ENCODE measurements at places on chromosomes 2 and 18. TPM values are rescaled to one million over a fixed set of nuclear protein-coding genes. Genes with fewer than 3 reads are reported as not detected.

DNA sequence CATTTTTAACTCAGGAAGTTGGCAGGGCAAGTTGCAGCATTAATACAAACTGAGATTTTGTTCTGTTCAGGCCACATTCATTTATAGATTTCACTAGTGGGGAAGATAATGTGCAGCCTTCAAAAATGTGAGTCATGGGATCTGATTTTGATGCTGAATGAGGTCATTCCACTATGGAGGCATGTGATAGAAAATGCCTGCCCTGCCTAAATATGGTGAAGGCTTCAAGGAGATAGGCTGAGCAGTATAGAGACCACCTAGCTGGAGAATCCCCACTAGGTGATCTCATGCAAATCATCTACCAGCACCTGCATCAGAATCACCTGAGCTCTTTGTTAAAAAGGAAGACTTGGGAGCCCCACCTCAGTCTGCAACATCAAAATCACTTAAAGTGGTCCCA is 43.7 kb downstream of the PAX3 start:
- DNase-seq: no peak

DNA sequence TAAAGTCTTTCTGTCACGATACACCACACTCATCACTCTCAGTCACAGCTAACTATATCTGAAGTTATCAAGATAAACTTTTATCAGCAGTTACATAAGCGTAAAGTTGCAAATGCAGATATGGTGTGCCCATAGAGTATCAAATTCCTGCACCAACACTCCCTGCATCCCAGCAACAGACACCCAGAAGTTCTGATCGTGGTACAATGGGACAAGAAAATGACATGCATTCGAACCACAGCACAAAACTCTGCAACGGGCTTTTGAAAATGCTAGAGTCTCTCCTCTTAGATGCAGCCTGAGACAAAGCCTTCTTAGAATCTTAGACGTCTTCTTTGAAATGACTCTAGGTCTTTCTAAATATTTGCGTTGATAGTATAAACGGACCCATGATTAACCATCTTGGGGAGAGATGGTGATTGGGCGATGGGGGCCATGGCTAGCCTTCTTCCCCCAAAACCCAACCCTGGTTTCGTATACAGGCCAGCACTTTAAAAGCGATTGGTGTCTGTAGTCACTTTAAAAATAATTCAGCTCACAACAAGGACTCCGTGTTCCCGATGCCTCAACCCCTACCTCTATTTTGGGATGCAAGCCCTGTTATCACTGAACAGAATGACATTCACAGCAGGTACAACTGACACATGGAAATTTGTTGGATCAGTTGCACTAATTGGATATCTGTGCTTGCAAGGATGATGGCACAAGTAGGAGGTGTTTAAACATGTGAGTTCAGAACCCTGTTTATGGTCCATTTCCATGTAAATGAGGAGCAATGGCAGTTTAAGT is 286.6 kb downstream of the MYT1L start:
- DNase-seq: no peak

DNA sequence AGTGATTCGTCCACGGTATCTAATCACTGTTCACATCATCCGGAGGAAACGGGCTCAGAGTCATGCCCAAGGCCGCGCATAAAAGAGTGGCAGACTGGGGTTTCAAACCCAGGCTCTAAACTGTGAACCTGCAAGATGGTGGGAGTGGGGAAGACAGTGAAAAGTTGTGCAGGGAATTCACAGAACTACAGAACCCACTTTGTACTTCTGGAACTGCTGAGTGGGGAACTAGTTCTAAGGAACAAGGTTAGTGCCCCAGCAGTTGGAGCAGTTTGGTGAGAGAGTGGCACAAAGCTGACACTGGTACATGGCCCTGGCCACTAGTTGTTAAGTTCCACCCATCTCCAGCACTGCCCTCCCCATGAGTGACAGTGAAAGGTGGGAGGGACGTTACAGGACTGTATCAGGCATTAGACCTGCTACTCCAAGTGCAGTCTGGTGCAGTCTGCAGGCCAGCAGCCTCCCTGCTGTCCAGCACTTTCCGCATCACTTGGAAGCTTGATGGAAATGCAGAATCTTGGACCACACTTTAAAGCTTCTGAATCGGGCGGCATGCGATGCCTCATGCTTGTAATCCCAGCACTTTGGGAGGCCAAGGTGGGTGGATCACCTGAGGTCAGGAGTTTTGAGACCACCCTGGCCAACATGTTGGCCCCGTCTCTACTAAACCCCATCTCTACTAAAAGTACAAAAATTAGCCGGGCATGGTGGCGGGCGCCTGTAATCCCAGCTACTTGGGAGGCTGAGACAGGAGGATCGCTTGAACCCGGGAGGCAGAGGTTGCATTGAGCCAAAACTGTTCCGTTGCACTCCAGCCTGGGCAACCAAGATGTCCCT is 47.3 kb downstream of the C2orf42 start:
- peak; percentile 40 for DNase-seq

DNA sequence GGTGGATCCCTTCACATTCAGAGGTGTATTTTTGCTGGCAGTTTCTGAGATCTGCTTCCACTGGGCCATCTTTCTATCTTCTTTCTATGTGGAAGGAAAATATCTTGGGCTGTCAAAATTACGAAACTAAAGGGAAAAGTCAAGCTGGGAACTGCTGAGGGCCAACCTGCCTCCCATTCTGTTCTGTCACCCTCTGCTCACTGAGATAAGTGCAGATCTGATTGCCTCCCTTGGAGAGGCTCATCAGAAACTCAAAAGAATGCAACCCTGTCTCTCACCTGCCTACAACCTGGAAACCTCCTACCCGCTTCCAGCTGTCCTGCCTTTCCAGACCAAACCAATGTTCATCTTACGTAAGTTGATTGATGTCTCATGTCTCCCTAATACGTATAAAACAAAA is 26.5 kb downstream of the RAX start:
- no peak for DNase-seq

DNA sequence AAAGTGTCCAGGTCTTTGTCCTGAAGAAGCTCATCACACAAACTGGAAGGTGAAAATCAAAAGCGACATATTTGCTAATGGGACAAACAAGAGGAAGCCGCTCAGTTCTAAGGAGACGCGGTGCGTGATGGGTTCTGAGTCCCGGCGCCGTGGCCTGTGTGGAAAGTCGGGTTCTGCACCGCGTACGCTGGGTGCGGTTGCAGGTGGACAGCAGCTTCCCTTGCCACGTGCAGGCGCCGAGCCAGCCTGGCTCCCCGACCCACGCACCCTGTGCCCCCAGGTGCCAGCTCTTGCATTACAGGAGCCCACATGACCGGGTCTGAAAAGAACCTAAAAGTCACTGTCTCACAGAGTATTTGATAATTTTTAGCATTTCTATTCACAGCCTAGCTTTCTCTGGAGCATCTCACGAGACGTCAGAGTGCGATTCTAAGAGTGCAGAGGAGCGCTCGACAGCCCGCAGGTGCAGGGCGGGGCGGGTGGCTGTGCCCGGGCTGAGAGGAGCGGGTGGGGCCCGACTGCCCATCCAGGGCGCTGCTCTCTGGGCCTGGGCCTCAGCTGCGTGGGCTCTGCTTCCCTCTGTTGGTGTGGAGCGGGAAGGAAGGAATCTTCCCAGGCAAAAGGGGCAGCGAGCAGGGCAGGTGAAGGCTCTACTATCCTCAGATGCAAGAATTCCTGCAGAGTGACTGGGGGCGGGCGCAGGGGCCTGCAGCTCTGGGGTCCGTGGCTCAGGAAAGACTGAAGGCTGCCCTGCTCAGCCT is 39.4 kb downstream of the MYT1L start:
- DNase-seq: no peak

The IL36B gene
- not detected for total RNA-seq

The TCF23 gene
- not detected for total RNA-seq

GRCh38 chr2:24054366-24055010 is 4.9 kb downstream of the FKBP1B start:
- no peak for DNase-seq

The SAG gene
- not detected for total RNA-seq

DNA sequence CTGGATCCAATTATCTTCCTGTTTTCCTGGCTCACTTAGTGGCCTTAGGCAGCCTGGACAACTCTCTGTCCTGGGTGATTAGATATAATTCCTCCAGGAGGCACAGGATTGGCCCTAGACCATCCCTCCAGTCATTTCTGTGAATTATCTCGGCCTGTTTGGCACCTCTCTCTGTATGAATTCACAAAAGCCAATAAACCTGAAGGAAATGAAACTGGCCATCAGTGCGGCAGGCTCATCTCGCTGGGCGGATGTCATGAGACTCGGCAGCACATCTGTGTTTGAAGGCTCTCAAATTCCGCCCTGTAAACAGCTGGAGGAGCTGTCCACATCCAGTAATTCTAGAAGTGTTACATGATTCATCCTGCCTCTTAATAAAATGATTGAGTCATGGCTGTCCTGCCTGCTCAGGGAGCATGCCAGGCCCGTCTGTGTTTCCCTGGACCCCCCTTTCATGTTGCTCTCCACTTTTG is 38.6 kb downstream of the ACOXL start:
- no peak for DNase-seq

DNA sequence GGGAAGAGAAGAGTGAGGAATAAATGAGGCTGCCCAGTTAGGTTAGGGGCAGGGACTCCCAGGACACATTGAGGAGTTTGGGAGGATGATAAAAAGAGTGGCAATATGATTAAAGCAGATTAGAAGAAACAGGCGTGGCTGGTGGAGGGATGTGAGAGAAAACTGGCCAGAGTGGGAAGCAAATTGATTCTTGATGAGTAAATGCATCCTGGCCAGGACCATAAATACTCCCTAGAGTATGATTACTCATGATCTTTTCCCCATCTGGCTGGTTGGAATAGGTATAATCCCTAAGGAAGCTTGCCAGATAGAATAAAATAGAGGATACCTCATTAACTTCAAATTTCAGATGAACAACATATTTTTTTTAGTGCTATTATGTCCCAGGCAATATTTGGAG is 21.5 kb upstream of the DAW1 start:
- no peak for DNase-seq

The SERPINB10 gene
- not detected for total RNA-seq

DNA sequence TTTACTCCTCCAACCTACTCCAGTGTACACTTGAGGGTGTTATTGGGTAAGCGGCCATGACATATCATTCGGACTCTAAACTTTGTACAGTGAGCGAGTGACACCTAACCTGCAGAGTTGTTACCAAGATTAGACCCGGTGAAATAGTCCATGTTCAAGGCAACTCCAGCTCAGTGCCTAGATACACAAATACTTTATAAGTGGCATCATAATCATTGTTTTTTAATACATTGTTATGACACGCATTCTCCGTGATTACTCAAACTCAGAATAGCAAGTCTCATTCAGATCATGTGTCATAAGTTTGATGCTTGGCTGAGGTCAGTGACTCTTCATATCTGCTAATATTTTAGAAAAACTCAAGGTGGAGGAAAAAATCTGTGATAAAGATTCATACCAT is 597.8 kb downstream of the DCC start:
- no peak for DNase-seq

DNA sequence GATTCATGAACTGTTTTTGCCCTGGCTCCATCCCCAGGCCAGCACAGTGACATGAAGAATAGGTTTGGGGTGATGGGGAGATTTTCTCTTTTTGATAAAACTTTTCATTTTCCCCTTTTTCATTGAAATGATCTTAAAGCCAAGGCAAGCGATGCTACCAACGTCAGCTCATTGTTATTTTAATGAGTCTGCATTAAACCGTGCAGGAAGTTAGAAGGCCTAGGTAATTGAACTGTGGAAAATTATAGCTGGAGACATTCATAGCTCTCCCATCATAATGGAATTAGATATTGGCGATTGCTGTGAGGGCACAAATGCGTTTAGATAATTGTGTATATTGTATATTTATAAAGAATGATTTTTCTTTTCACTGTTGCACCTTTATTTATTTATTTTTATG is 33.2 kb downstream of the SMARCAL1 start:
- no peak for DNase-seq

- no peak for DNase-seq
Observed at GRCh38 chr2:67032076-67032475, 365.1 kb upstream of the ETAA1 start.

- no peak for DNase-seq
Observed at GRCh38 chr18:13243363-13243762, 24.8 kb downstream of the LDLRAD4 start.

The DUSP2 gene
- total RNA-seq: 214 TPM

- DNase-seq: no peak
Observed at GRCh38 chr2:191245869-191246531, 796 bp downstream of the MYO1B start.

GRCh38 chr2:128361376-128362131 is 42.9 kb upstream of the HS6ST1 start:
- no peak for DNase-seq

The GAD1 gene
- total RNA-seq: 0.55 TPM

GRCh38 chr2:208025814-208026184 is 472 bp upstream of the PLEKHM3 start:
- no peak for DNase-seq

- DNase-seq: no peak
Observed at GRCh38 chr2:157843081-157843480, 33.0 kb downstream of the ACVR1 start.

GRCh38 chr2:241601841-241602240 is 35.1 kb downstream of the THAP4 start:
- DNase-seq: no peak

The SFT2D3 gene
- 4.6 TPM for total RNA-seq

The CPO gene
- not detected for total RNA-seq

DNA sequence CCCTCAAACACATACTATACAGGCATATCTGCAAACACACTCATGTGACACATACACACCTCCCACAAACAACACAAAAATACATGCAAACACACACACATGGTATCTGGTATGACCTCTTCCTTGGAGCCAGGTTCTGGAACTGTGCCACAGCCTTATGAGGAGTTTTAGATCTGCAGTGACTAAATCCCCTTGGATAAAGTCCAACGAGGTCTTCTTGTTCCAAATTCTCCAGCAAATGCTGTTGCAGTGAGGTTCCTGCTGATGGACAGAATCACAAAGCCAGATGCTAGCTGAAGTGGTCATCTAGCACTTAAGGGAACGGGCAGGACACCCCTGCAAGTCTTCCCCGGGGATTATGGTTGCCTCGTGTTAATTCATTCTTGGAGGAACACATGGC is 54.5 kb upstream of the DAPL1 start:
- no peak for DNase-seq

The TFCP2L1 gene
- 0.11 TPM for total RNA-seq

The FAM110C gene
- 0.44 TPM for total RNA-seq

The FHOD3 gene
- total RNA-seq: not detected

- DNase-seq: no peak
Observed at GRCh38 chr2:16014041-16014787, 73.9 kb downstream of the MYCN start.

The POU3F3 gene
- not detected for total RNA-seq

The LRRC30 gene
- not detected for total RNA-seq
